ENCODE measurements at places on chromosomes 16 and 17.

DNA sequence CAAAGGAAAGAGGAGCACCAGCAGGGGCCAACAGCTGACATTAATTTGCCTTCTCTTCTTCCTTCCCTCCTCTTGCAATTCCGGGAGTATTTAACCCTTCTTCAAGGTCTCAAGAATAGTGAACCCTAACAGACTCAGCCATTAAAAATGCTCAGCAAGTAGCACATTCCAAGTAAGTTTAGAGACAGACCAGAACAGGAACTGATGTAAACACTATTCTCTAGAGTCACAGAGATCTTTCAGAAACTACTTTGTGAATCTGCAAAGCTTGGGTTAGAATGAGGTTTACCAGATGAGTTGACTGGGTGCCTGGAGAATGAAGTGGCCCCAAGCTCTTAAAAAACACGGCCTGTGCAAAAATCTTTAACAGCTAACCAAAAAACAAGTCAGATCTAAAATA is 50.9 kb downstream of the TEX2 start:
- DNase-seq: no peak

- DNase-seq: no peak
Observed at GRCh38 chr17:9979463-9979995, 74.5 kb upstream of the RCVRN start.

DNA sequence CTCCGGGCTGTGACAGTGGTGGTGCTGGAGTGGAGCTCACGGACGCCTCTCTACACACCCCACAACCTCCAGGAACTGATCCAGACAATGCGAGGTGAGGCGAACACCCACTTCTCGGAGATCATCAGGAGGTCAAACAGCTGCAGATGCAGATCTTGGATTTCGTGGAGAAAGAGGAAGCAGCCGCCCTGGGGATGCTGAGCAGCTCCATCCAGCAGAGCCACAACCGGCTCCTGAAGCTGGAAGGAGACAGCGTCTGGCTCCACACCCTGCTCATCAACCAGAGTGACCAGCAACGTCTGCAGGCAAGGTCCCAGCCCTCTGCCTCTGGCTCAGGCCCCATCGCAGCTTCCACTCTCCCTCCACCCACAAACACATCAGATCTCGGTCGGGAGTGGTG is 13.2 kb upstream of the SLC16A5 start:
- no peak for DNase-seq

- DNase-seq: no peak
Observed at GRCh38 chr16:15691046-15691445, 41.0 kb downstream of the NDE1 start.

DNA sequence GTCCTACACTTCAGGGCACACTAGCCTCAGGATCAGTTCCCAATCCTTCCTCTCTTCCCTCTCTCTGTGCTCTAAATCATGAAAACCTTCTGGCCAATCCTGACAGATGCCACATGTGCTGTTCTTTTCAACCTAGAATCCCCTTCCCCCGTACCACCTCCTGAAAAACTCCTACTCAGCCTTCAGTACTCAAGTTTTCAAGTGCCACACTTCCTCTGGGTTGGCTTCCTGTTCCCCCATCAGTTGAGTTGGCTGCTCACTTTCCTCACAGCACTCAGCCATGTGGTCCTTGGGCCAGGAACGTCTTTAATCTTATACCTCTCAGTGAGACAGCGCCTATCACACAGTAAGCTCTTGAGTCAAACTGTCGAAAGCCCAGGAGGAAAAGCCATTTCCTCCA is 3.3 kb downstream of the ASPHD1 start:
- DNase-seq: no peak

GRCh38 chr16:77304134-77304533 is 104.9 kb downstream of the SYCE1L start:
- no peak for DNase-seq

GRCh38 chr17:6913608-6914443 is 82.0 kb upstream of the ALOX12 start:
- DNase-seq: peak; percentile 82

- DNase-seq: no peak
Observed at GRCh38 chr16:64971171-64971570, 150.7 kb downstream of the CDH11 start.

- no peak for DNase-seq
Observed at GRCh38 chr16:27721531-27722181, 171.7 kb downstream of the KATNIP start.

- DNase-seq: no peak
Observed at GRCh38 chr17:57665696-57666095, 79.4 kb downstream of the CCDC182 start.

GRCh38 chr17:66445229-66445628 is 142.8 kb downstream of the PRKCA start:
- no peak for DNase-seq

GRCh38 chr17:6914711-6915110 is 81.1 kb upstream of the ALOX12 start:
- no peak for DNase-seq

DNA sequence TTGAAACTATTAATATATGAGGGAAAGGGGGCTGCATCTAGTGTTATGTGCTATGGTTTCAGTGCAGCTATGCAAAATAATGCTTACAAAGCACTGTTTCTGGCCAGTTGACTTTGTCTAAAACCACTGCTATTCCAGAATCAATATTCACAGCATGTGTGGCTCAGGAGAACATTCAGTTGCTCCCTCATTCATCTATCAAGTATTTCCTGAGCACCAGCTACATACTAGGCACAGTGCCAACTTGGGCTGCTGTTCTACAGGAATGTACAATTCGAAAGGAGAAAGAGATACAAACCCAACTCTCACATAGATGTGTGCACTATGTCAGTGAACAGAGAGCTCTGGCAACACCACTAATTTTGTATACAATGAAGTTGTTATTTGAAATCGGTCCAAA is 183.0 kb downstream of the PHKB start:
- peak; percentile 92 for DNase-seq

DNA sequence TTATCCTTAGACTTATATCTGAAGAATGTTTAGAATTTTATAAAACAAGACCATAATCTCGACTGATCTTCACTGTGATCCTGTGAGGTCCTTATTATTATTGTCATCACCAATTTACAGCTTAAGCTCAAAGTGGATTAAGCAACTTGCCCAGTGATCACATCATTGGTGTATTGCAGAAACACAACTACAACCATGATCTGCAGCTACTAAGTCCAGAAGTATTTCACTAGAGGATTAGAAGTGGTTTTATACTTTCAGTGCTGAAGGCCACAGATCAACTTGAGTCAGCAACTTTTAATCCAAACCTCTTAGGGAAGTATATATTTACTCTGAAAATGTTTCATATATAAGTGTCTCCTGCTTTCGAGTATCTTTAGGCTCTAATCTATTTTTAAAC is 624.3 kb upstream of the SOX9 start:
- no peak for DNase-seq

- peak; percentile 61 for DNase-seq
Observed at GRCh38 chr16:85055493-85056210, 28.1 kb downstream of the KIAA0513 start.

- no peak for DNase-seq
Observed at GRCh38 chr16:88840600-88841215, 16.0 kb downstream of the GALNS start.

- no peak for DNase-seq
Observed at GRCh38 chr17:70121126-70121525, 46.1 kb downstream of the KCNJ16 start.

GRCh38 chr17:33637534-33637933 is 344.4 kb upstream of the ASIC2 start:
- no peak for DNase-seq

GRCh38 chr17:1043601-1044251 is 46.8 kb downstream of the TIMM22 start:
- peak; percentile 81 for DNase-seq

GRCh38 chr17:16941072-16942036 is 30.6 kb downstream of the TNFRSF13B start:
- DNase-seq: no peak

DNA sequence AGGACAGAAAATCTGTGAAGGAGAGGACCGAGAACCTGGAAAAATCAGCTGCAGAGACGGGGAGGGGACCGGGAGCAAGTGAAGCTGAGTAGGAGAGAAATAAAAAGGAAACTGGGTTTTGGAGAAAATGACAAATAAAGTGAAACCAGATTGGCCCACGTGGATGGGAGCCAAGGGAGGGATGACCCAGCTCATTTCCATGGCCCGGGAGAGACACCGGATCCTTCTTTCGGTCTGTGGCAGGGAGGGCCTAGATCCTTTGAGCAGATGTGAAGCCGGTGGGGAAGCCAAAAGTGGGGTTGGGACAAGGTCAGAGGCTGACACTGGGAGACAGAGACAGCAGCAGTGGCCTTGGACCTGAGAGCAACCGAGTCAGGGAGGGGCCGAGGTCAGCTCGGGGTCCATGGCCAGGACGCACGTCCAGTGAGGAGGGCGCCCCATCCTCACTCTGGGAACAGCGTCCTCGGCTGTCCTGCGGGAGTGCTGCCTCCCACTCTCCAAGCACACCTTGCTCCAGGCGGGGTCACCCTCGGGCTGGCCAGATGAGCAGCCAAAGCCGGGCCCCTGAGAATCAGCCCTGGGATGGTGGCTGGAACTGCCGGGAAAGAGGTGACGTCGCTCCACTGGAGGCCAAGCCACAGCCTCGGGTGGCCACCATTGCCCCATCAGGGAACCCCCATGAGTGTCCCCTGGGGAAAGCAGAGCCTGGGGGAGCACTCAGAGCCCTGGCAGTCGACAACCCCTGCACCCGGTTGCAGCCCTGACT is 50.8 kb upstream of the CDR2 start:
- no peak for DNase-seq

- DNase-seq: no peak
Observed at GRCh38 chr16:61812251-61812650, 224.0 kb downstream of the CDH8 start.

GRCh38 chr17:4154201-4154600 is 11.2 kb downstream of the CYB5D2 start:
- no peak for DNase-seq

DNA sequence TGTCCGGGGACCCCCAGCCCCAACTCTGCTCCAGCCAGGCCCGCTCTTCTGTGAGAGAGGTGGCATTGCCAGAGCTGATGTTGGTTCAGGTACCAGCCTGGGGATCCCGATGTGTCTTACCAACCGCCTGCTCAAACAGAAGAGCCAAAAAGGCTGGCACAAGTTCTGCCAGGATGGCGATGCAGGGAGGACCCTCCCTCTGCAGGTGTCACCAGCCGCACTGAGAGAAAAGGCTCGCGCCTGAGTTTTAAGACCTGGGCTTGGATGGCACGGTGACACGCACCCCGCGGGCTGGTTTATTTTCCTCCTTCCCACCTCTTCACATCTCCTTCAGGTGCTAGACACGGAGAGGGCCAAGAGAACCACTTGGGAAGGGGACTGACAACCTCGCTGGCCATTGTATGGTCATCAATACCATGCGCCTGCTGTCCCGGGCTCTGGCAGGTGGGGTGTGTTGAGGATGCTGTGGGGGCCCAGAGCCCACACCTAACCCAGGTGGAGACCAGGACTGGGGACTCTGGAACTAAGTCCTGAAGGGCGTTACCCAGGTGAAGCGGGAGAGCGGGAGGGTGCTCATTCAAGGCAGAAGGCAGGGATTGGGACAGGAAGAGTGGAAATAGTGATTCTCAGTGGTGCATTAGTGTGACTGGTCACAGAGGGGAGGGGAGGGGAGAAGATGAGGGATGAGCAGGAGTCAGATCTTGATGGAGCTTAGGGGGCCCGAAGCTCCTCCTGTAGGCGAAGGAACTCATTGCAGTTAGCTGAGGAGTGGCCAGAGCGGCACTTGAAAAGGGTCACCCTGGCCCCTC is 16.3 kb downstream of the FOXJ1 start:
- DNase-seq: no peak

DNA sequence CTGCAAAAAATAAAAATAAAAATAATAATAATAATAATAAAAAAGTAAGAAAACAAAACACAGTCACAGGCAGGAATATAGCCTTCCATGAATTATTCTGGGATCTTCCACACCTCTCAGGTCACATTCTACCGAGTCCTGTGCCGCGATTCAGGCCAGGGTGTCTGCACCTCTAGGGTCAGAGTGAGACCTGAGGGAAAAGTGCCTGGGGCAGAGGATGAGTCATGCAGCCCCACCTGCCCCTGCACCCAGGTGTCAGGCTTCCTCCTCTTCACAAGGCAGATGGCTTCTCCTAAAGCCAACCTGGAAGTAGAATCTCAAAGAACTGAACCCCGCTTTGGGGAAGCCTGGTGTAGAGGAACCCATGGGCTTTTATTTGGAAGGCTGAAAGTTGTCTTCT is 283.7 kb downstream of the CPPED1 start:
- DNase-seq: no peak

- DNase-seq: peak; percentile 11
Observed at GRCh38 chr17:75498726-75499213, 16.6 kb downstream of the CASKIN2 start.

- no peak for DNase-seq
Observed at GRCh38 chr16:75219838-75220237, 1.1 kb downstream of the CTRB1 start.

- no peak for DNase-seq
Observed at GRCh38 chr17:79064026-79064425, 10.6 kb upstream of the ENGASE start.

- DNase-seq: peak; percentile 42
Observed at GRCh38 chr17:78316867-78317789, 42.7 kb downstream of the SOCS3 start.

- peak; percentile 27 for DNase-seq
Observed at GRCh38 chr17:5418858-5419355, 555 bp downstream of the NUP88 start.

GRCh38 chr16:65377195-65377594 is 255.3 kb upstream of the CDH11 start:
- no peak for DNase-seq

- DNase-seq: no peak
Observed at GRCh38 chr16:23072084-23072599, 77.1 kb downstream of the USP31 start.

DNA sequence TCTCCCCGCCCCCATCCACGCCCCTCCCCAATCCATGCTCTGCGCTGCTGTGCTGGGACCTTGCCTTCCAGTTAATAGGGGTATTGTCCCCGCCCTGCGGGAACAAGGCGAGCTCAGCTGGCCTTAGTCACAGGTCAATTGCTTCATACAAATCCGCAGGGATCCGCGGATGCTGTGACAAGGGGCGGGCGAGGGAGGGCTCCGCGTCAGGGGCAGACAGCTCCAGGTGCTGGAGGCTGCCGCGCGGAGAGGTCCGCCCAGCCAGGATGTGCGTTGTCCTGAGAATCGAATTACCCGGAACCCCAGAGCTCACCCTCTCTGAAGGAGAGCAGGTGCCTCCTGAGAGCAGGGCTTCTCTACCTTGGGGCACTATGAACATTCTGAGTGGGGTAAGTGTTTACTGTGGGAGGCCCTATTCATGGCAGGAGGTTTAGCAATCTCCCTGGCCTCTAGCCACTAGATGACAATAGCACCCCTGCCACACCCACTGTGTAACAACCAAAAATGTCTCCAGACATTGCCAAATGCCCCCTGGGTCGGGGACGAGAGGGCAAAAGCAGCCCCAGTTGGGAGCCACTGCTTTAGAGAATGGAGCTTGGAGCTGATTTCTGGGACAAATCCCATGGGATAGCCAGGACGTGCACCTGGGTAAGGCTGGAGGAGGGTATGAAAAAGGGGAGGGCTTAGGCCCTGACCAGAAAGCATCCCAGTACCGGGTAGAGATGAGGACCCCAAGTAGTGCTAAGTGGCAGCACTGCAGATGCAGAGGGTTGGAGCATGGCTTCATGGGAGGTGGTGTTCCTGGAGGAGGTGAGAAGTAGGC is 138.2 kb downstream of the CYLD start:
- DNase-seq: peak; percentile 15
